ENCODE measurements at places on chromosomes 12 and 14. TPM values are rescaled to one million over a fixed set of nuclear protein-coding genes. Genes with fewer than 3 reads are reported as not detected.

DNA sequence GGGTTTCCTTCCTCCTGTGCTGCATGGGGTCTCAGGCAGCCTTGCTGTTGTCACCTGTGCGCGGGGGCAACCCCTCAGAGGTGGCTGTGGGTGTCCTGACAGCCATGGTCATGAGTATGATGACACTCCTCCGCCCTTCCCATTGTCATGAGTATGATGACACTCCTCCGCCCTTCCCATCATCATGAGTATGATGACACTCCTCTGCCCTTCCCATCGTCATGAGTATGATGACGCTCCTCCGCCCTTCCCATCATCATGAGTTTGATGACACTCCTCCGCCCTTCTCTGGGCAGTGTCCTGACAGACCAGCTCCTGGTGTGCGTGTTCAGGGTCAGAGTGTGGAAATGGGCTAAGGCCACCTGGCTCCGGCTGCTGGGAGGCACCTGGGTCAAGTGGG is 40.0 kb downstream of the FBRSL1 start:
- no peaks in the 10 kb centered on the region for H3K27me3 ChIP-seq
- no peaks in the 10 kb centered on the region for H3K4me1 ChIP-seq
- H3K36me3 ChIP-seq: no peaks in the 10 kb centered on the region
- DNase-seq: no peak
- H3K27ac ChIP-seq: no peak overlapping the region

The COX8C gene
- total RNA-seq: not detected

DNA sequence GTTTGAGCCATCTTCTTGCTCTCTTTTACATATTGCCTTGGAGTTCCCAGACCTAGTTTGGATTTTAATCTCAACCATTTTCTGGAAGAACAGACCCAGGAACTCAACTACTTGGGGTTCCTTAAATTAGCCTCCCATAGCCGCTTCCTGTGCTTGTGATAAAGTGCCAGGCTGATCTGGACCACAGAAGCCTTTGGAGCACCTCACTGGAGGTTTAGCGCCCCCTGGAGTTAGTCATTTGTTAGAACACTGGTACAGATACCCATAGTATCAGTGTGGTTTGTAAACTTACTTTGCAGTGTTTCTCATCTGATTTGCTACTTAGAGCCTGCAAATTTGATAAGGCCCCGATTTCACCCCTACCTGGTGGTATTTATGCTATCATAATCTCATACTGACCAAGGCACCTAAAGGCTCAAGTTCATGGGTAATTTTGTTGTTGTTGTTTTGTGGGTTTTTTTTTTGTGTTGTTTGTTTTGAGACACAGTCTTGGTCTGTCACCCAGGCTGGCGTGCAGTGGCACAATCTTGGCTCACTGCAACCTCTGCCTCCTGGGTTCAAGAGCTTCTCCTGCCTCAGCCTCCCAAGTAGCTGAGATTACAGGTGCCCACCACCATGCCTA is 3.7 kb downstream of the UNC119B start:
- H3K27ac ChIP-seq: no peak overlapping the region
- peak; percentile 67 for DNase-seq
- no peak overlapping the region for H3K4me3 ChIP-seq
- no peaks in the 10 kb centered on the region for H3K27me3 ChIP-seq
- peaks cover 24% of the 10 kb centered on the region for H3K36me3 ChIP-seq

DNA sequence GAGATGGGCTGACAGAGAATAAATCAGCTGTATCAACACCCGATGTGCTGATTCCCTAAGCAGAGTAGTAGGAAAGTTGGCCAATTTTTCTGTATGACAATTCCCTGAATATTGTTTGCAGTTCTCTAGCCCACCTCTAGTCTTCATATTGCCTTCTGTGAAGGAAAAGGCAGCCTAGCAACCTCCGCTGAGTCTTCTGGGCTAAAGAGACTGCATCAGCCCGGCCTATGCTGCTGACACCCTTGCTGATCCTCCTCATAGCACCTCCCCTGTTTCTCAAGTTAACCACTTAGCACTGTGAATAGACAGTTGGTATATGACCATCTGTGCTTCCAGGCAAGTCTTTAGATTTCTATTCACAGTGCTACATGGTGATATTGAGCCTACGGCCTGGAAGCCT is 161.1 kb upstream of the EGLN3 start:
- DNase-seq: no peak
- no peak overlapping the region for H3K4me3 ChIP-seq
- no peaks in the 10 kb centered on the region for H3K36me3 ChIP-seq
- H3K4me1 ChIP-seq: no peaks in the 10 kb centered on the region

The TMEM132D gene
- total RNA-seq: not detected

- H3K36me3 ChIP-seq: no peaks in the 10 kb centered on the region
- H3K27me3 ChIP-seq: no peaks in the 10 kb centered on the region
- no peak for DNase-seq
- no peak overlapping the region for H3K27ac ChIP-seq
- H3K4me3 ChIP-seq: no peak overlapping the region
These were observed 61.0 kb upstream of the PTHLH start for GRCh38 chr12:28033538-28033915.

- no peak overlapping the region for H3K4me3 ChIP-seq
- H3K27me3 ChIP-seq: peaks cover 13% of the 10 kb centered on the region
These were observed 8.6 kb upstream of the G2E3 start for GRCh38 chr14:30550335-30550734.

DNA sequence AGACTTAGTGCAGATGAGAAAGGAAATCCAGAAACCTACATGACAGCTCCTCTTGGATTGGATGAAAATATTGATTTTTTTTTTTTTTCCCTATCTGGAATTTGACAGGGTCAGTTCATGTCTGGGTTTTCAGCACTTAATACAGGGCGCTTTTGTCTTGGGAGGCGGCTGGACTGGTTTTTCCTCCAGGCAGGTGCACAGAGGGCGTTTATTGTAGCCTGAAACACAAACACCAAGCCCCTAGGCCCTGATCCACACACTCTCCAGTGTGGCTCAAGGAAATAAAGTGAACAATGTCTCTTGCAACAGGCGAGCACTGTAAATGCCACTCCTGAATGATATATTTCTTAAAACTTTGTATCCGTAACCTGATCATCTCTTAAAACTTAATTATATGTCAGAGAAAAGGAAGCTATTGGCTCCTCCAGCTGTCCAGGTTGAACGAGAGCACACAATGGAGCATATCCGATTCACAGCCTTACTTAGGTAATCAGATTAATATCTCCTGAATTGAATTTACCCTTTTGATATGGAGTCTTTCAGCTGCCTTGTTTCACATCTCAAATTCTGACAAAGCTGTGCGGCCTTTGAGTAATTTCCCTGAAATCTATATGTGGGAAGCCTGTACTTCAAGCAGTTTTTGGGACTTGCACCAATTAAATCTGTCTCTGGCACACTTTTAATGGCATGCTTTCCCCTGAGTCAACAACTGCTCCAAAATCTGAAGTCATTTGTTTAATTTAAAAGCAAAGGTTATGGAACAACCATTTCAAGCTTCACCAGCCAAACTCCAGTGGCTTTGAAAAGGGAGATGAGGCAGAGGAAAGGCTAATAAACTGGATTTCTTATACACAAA is 485.7 kb downstream of the ZFP36L1 start:
- no peak overlapping the region for H3K27ac ChIP-seq
- DNase-seq: no peak
- H3K4me3 ChIP-seq: no peak overlapping the region
- H3K27me3 ChIP-seq: no peaks in the 10 kb centered on the region
- H3K4me1 ChIP-seq: peaks cover 9% of the 10 kb centered on the region
- no peaks in the 10 kb centered on the region for H3K36me3 ChIP-seq

The CLEC4A gene
- 0.86 TPM for total RNA-seq

The P2RX2 gene
- not detected for total RNA-seq

Data from endothelial cell of umbilical vein (primary cell).